ENCODE measurements at places on chromosomes 12 and 14. TPM values are rescaled to one million over a fixed set of nuclear protein-coding genes. Genes with fewer than 3 reads are reported as not detected.

Gene FZD10
- total RNA-seq: 0.71 TPM

GRCh38 chr12:116867523-116867922, 13.7 kb downstream of the HRK start:
- H3K27ac ChIP-seq: no peak overlapping the region
- no peaks in the 10 kb centered on the region for H3K4me1 ChIP-seq
- no peak for DNase-seq
- no peaks in the 10 kb centered on the region for H3K36me3 ChIP-seq
- H3K27me3 ChIP-seq: no peaks in the 10 kb centered on the region

DNA sequence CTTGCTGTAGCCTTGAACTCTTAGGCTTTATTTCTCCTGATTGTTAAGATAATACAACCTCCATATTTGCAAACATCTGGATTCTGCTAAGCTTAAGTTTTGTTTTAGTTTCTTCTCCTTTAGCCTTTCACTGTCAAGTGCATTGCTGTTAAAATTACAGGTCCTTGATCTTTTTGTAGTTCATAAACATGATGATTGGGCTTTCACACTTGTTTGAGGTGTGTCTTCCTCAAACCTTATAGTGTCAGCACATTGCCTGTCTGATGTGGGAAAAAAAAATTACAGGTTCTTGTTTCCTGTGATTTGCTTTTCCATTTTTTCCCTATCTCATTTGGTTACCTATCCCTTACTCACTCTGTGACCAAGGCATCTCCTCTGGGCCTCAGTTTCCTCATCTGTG, 59.2 kb downstream of the BICDL1 start:
- no peaks in the 10 kb centered on the region for H3K36me3 ChIP-seq
- no peaks in the 10 kb centered on the region for H3K4me1 ChIP-seq
- no peak overlapping the region for H3K27ac ChIP-seq
- H3K27me3 ChIP-seq: no peaks in the 10 kb centered on the region
- H3K4me3 ChIP-seq: no peak overlapping the region

- H3K4me1 ChIP-seq: no peaks in the 10 kb centered on the region
- H3K27ac ChIP-seq: no peak overlapping the region
- DNase-seq: no peak
- no peaks in the 10 kb centered on the region for H3K36me3 ChIP-seq
These were observed 16.4 kb upstream of the A2M start for GRCh38 chr12:9132008-9132535.

Gene DLGAP5
- 0.16 TPM for total RNA-seq

DNA sequence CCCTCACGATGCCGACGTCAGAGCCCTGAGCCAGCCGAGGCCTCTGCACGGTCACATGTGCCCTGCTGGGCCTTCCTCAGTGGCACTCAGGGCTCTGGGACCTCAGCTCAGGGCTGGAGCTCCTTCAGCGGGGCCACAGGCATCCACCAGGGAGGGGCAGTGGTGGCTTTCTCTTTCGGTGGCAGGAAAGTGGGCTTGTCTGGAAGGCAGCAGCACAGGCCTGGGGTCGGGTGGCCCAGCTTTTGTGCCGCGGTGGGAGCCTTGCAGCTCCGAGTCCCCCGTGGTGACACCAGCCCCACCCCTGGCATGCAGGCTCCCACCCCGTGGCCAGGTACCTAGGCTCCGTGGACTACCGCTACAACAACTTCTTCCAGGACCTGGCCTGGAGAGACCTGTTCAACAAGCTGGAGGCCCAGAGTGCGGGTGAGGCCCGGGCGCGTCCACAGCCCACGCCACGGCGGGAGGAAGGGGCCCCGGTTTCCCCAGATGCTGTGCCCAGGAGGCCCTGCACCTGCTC, 14.2 kb upstream of the TEX22 start:
- DNase-seq: no peak
- H3K27me3 ChIP-seq: no peaks in the 10 kb centered on the region
- no peak overlapping the region for H3K4me3 ChIP-seq
- peaks cover 88% of the 10 kb centered on the region for H3K36me3 ChIP-seq

Gene RAN
- total RNA-seq: 179 TPM

Gene WNT5B
- total RNA-seq: 72.3 TPM

Gene CCDC175
- not detected for total RNA-seq

Gene SIX6
- total RNA-seq: not detected

DNA sequence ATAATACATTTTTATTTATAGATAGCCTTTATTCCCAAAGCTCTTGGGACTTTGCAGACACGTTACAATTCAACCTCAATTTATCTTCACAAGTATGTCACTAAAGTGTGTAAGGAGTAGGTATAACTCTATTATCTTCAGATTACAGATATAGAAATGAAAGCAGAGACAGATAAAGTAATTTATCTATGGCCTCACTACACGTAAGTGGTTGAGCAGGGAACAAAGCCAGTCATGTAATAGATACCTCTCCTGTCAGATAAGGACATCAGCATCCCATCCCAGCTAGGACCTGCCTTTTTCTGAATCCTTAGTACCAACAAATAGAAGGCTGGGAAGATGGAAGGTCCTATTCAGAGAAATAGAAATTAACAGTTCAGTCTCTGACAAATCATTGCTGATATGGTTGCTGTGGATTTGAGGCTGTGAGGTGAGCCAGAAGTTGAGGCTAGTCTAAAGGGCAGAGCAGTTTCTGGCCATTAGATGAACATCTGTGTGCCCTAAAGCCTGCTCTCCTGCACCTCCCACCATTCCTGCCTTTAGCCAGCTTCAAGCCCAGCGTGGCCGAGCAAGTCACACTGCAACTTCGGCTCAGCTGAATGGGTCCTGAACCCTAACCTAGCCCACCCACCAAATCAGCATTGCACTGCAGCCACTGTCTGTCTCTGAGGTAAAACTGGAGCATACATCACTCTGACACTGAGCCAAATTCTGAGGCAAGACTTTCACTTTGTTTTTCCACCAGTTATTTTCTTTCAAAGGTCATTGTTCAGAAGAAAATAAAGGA, 71.1 kb upstream of the PLEKHA5 start:
- H3K27ac ChIP-seq: no peak overlapping the region
- H3K4me1 ChIP-seq: no peaks in the 10 kb centered on the region
- H3K27me3 ChIP-seq: no peaks in the 10 kb centered on the region

DNA sequence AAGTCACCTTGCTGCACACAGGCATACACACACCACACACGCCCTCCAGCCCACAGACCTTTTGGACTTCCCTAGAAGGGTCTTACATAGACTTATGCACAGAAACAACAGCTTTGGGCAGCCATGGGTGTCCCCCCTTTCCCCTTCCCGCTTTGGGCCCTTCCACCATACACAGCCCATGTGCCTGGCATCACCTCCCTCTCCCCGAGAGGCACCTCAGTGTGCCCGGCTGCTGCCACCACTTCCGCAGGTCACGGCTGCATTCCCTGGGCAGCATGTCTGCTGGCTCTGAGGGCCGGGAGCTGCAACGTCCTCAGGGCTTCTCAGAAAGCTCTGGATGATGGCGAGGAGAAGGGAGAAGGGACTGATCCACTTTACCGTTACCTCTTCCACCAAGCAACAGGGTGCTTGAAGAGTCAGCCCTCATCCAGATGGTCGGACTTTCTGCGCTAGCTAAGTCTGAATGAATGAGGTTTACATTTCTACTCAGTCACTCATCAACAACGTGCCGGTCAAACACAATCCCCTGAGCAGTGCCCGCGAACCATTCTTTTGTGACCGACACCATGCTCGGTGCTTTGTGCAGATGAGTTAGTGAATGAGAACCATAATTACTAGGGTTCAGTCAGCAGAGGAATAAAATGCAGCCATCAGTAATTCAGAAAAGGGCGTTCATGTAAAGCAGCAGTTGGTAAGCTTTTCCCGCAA, 72.2 kb upstream of the BCL11B start:
- no peaks in the 10 kb centered on the region for H3K27me3 ChIP-seq
- DNase-seq: no peak
- no peak overlapping the region for H3K4me3 ChIP-seq

DNA sequence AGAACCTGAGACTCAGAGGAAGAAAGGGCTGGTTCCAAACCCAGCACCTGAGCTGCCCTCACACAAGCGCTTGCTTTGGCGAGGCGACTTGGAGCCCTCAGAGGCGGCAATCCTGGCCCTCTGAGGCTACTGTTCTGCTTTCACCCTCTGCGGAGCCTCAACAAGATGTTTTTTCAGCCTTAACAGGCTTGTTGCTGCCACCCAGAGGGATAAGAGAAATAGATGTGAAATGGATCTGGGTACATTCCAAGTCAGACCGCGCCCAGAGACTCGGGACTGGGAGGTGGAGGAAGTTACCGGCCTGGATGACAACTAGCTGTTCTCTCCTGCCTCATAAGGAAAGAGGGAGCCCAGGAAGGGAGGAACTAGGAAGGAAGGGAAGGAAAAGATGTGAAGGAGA, 89.6 kb downstream of the TTC7B start:
- H3K27me3 ChIP-seq: no peaks in the 10 kb centered on the region
- peak; percentile 93 for DNase-seq
- peaks cover 25% of the 10 kb centered on the region for H3K4me1 ChIP-seq
- peak overlapping the region; percentile 68 for H3K27ac ChIP-seq
- no peaks in the 10 kb centered on the region for H3K36me3 ChIP-seq

Gene CD163
- total RNA-seq: 233 TPM

GRCh38 chr12:2354151-2354991, 301.6 kb downstream of the CACNA1C start:
- peak overlapping the region; percentile 24 for H3K27ac ChIP-seq
- peaks cover 80% of the 10 kb centered on the region for H3K4me1 ChIP-seq
- no peaks in the 10 kb centered on the region for H3K27me3 ChIP-seq
- no peaks in the 10 kb centered on the region for H3K36me3 ChIP-seq
- no peak for DNase-seq

Gene B4GALNT3
- 0.36 TPM for total RNA-seq

DNA sequence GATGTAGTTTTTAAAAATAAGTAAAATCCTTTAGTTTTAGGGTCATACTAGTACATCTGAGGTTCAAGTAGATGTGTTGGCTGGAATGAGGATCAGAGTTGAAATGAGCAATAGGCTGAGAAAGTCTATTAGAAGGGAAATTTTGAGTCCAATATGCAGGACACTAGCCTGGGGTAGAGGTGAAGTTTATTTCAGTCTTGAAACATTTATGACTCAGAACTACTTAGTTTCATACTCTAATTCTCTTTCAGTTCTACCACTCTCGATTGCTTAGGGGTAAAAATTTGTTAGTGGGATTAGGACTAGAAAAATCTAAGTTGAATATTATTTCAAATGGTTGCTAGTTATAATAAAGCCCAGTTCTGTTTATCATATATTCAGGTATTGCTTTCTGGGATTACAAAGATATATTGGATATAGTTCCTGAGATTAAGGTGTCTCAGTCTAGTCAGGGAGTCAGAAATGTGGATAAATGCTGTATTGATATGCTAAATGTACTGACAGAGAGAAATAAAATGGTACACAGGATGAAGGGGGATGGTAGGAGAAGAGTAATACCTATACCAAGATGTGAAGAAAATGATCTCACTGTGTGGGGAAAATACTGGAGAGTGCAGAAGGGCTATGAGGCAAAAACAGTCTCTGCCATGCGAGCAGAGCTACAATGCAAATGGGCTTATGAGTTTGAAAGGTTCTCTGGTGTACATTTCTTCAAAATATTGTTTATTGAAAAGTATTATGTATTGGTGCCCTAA, 395.8 kb upstream of the FBXO33 start:
- no peak overlapping the region for H3K27ac ChIP-seq
- no peak overlapping the region for H3K4me3 ChIP-seq
- no peak for DNase-seq
- no peaks in the 10 kb centered on the region for H3K4me1 ChIP-seq

DNA sequence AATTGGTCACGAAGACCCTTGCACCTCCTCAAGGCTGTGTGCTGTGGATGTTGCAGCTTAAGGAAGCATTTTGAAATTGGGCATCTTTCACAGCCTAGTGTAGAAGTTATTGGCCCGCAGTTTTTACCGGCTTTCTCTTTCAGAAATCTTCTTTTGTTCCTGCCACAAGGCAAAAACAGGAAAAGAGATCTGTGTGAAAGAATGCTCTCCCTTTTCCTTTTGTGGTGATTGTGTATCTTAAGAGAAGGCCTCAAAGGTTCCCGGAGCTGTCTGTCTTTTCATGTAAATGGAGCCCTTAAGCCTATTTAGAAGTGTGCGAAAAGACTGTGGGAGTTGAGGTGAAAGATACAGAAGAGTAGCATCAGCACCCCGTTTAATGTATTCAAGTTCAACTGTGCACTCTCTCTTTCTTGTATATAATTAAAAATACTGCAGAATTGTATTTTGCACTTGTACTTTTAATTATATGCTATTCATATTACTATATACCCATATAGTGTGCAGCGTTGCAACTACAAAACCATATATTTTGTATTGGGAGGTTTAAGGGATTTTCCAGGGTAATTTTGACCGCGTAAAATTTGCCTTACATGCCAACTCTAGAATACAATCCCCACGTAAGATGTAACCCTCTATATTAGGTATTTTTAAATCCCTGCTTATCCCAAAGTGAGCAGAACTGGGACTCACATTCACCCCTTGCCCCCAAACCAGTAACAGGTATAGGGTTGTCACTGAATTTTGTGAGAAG, 441.7 kb downstream of the RAD51B start:
- H3K27me3 ChIP-seq: no peaks in the 10 kb centered on the region
- H3K27ac ChIP-seq: peak overlapping the region; percentile 71
- H3K4me1 ChIP-seq: peaks cover 29% of the 10 kb centered on the region
- no peak for DNase-seq

DNA sequence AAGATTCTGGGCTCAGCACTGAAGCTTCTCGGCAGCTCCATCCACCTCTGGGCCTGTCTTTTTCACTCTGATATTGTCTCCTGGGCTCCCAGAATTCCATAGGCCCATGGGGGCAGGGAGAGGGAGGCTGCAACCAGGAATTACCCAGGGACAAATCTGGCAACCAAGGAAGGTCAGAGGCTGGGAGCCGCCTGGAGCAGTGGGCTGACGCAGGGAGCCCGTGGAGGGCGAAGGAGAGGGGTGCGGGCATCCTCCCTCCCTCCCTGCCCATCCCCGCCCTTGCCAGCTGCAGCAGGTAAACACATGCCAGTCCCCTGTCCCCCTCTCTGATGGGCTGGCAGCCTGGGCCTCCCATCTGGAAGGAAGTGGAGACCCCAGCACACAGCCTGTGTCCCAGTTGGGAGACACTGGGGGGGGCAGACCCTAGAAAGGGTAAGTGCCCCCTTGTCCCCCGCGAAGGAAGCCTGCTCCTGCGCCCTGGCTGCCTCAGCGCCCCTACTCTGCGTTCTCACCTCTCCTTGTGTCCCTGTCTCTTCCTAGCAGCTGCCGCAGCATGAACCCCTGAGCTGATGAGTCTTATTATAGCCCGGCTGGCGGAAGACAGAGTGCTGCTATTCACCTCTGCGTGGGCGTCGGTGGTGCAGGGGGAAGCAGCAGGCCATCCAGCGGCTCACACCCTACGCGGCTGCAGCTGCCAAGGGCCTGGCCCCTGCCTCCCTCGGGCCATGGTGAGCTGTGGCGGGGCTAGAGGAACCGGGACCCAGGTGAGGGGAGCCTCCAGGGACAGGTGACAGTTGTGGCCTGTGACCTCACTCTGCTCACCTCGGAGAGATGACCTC, 6.7 kb downstream of the LRTM2 start:
- H3K4me3 ChIP-seq: no peak overlapping the region
- H3K4me1 ChIP-seq: no peaks in the 10 kb centered on the region
- H3K27ac ChIP-seq: no peak overlapping the region
- DNase-seq: no peak
- H3K36me3 ChIP-seq: no peaks in the 10 kb centered on the region

Gene ZBTB25
- total RNA-seq: 24.6 TPM
